ENCODE measurements at places on chromosomes 7 and 10.

GRCh38 chr10:129500617-129501339, 33.7 kb downstream of the MGMT start:
- no peak for DNase-seq

GRCh38 chr10:62614389-62615157, 189.9 kb upstream of the ADO start:
- no peak for DNase-seq

- no peak for DNase-seq
These were observed 62.0 kb upstream of the PODXL start for GRCh38 chr7:131618391-131618790.

- no peak for DNase-seq
These were observed 43.3 kb upstream of the ECHDC3 start for GRCh38 chr10:11698691-11699549.

DNA sequence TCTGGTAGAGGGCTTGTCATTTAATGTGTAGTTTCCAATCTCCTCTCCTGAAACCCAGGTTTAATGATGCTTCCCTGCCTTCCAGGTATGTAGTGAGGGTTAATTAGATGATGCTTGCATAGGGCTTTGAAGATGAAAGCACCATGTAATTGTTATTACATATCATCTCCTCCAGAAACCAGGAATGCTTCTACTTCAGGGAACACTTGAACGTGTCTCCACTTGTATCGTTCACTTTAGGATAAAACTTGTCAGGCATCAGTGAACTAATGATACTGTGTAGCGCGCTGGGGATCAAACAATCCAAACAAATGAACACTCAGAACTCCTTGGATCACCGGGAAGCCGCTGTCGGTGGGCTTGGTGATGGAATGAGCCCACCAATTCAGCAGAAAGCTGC, 260.9 kb upstream of the FZD8 start:
- no peak for DNase-seq

GRCh38 chr10:122557516-122557915, 3.0 kb upstream of the DMBT1 start:
- no peak for DNase-seq

DNA sequence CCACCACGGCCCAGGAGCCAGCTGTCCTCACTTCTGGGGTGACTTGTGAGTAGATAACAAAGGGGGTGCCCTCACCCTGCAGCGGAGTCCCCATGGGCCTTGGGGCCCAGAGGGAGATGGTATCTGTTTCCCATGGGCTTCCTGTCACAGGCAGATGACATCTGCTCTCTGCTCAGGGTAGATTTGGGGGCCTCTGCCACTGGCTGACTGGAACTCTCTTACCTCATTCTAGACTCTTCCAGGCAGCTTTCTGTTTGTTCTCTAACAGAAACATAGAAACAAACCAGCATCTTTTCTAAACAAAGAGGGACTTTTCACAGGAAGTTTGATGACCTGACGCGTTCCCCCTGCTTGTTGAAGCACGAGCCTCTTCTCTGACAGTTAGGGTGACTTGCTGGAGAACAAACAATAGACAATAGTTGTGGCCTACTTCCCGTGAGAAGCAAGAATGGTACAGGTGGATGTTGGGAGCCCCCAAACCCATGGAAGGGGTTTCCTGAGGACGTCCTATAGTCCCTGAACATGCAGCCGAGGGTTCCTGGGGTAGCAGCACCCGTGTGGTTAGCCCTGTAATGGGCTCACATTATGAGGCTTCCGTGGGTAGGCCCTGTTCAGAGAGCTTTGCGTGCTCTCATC, 61.6 kb downstream of the GRK5 start:
- no peak for DNase-seq

DNA sequence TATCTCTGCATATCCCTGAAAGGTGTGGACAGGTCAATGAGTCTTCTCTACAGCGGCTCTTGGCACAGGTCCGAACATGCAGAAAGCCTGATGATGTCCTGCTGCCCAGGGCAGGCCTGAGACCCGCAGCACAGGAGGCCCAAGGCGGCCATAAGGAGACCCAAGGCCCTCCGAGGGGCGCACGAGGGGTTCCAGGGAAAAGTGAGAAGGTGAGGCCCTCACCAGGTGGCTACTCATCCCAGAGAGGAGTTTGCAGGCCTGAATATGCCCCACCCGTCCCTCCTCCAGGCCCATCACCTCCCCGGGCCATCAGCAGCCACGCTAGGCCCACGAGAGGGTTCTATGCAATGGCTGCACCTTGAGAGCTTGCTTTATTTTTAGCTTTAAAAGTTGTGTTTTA, 173.4 kb upstream of the RHEB start:
- no peak for DNase-seq

GRCh38 chr10:129933456-129934092, 30.5 kb downstream of the EBF3 start:
- DNase-seq = no peak

DNA sequence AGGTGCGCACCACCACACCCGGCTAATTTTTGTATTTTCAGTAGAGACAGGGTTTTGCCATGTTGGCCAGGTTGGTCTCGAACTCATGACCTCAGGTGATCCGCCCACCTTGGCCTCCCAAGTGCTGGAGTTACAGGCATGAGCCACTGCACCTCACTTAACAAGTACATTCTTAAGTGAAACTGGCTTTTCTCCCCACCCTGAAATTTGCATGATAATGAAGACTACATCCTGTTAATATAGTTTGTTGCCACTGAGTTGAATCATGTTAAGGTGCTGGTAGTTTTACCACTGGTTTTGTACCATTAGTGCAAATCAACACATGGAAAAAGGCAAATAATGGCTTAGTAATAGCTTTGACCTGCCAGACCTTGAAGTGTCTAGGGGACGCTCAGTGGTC, 62.2 kb downstream of the MPLKIP start:
- no peak for DNase-seq

- DNase-seq = no peak
These were observed 20.3 kb downstream of the SCART1 start for GRCh38 chr10:133474027-133474426.

GRCh38 chr7:116111475-116111874, 80.9 kb upstream of the TFEC start:
- DNase-seq = no peak

DNA sequence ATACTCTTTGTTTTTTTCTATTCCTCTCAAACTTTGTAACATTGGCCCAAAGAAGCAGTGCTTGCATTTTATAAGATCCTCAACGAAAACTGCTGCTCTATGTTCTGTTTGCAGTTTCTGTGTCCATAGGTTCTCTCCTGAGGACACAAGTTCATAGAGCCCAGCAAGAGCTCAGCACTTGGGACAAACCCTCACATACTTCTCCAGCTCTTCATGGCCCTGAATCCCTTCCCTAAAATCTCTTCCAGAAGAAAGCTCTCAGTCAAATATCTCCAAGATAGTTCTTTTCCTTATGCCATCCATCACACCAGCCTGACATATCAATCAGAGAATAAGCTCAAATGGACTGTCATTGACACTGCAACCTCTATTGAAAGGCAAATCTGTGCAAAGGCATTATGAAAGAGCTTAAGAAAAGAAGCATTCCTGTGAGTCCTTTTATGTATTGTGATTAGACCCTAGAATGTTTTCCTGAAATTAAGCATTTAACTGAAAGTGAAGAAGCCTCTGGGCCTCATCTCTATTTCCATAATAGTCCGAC, 405.5 kb downstream of the ANKRD7 start:
- DNase-seq = no peak

DNA sequence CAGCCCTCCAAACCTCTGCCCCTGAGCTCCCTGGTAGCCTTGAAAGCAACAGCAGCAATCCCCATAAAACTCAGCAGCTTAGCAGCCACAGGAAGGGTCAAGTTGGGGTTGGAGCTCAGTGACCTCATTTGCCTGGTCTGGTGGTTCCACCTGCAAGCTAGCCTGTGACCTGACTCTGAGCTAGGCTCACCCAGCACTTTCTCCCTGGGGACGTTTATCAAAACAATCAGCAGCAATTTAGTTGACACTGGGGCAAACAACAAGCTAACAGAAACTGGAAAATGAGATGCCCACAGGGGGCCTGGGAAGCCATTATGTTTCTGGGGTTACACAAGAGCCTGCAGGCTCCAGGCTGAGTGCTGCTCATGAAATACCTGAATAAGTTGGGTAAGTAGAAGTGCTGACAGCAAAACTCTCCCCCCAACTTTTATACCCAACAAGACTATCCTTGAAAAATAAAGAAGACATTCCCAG, 22.4 kb upstream of the CRYGN start:
- no peak for DNase-seq

DNA sequence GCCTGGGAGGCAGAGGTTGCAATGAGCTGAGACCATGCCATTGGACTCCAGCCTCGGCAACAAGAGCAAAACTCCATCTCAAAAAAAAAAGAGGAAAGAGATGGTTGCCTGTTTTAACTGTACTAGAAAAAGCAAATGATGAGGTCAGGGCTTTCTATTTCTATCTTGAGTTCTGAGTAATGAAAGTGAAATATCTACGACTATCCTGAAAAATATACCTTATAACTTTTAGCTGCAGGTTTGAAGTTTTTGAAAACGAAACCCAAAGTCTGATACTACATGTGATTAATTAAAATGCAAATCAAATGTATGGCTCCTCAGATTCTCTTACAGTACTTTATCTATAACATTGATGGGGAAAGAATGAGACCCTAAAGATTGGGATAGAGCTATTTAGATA, 636.2 kb upstream of the LRRN3 start:
- no peak for DNase-seq

GRCh38 chr10:28291881-28292297, 11.0 kb downstream of the MPP7 start:
- no peak for DNase-seq

- DNase-seq = no peak
These were observed 3.7 kb downstream of the NAMPT start for GRCh38 chr7:106281127-106281526.

DNA sequence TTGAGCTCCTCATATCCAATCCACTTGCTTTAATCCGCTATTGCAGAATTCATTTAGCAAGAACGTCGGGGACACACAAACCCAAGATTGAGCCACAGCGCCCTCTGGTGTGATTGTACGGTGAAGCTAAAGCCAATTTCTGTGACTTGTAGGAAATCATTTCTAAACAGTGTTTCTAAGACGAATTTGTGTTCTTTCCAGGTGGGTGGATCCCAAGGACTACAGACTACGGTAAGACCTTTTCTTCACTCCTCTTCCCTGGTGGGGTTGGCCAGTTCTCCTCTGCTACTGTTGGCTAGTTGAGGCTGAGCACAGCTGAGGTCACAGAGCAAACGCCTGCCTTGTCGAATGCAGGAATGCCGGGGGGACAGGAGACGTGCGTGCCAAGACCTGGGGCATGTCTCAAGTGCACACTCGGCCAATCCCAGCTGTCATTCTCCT, 5.2 kb downstream of the DMBT1 start:
- no peak for DNase-seq

- DNase-seq = no peak
These were observed 96.9 kb upstream of the LRRTM3 start for GRCh38 chr10:66828957-66829356.

DNA sequence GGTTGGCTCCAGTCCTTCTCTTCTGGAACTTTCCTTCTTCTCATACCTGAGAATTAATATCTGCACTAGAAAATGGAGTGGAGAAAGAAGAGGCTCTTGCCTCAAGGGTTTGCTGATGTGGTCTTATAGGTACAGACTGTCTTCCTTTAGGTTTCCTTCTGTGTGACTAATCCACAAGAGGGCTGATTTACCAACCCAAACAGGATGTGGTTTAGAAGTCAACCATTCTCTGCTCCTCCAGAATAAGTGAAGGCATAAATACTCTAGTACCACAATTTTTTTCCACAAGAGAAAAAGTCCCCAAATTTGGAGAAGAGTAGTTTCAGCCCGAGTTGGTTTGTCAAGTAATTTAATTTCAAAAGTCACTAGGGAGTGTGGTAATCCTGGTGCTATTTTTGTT, 85.8 kb downstream of the NRP1 start:
- no peak for DNase-seq

GRCh38 chr10:131998050-131998844, 16.5 kb upstream of the BNIP3 start:
- no peak for DNase-seq

GRCh38 chr10:230758-231157, 95.5 kb downstream of the ZMYND11 start:
- DNase-seq = no peak

GRCh38 chr7:28083164-28083997, 97.2 kb downstream of the JAZF1 start:
- DNase-seq = no peak

- no peak for DNase-seq
These were observed 83.1 kb downstream of the SNX10 start for GRCh38 chr7:26374647-26375373.

GRCh38 chr7:96303686-96304443, 18.0 kb downstream of the SLC25A13 start:
- no peak for DNase-seq

- no peak for DNase-seq
These were observed 109.1 kb downstream of the DNAJB6 start for GRCh38 chr7:157445956-157446295.

GRCh38 chr7:90715067-90715466, 118.9 kb downstream of the CDK14 start:
- DNase-seq = no peak

DNA sequence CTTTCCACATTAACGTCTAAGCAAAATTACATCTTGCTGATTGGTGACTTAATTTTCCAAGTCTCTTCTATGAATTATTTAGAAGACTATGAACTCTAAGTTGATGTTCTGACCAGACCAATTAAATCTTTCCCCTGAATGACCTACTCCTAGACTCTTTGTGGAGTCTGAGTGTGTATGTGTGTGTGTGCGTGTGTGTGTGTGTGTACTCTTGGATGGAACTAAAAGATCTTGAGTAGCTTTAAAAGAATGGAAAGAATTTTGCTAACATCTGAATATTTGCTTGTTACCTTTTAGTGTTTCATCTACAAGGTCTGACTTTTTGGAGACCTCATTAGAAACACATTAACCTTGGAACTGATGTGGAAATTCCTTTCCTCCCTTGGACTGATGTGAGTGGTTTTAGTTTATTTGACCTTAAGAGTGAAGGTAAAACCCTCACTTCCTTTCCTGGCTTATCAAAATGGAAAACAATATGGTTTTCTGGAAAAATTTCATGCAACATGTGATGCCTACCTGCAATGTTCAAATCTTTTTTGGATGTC, 257.1 kb downstream of the GATA3 start:
- no peak for DNase-seq

Measured in NCI-H2081 treated with DMSO at 0.1 percent for 48 hours (cell line).